ENCODE measurements at places on chromosomes 4 and X.

- no peak for DNase-seq
These were observed 69.6 kb downstream of the ENPP6 start for GRCh38 chr4:184147858-184148737.

- no peak for DNase-seq
These were observed 1.1 kb downstream of the OCIAD2 start for GRCh38 chr4:48905363-48906015.

- no peak for DNase-seq
These were observed 18.2 kb upstream of the DDIT4L start for GRCh38 chr4:100208459-100208858.

DNA sequence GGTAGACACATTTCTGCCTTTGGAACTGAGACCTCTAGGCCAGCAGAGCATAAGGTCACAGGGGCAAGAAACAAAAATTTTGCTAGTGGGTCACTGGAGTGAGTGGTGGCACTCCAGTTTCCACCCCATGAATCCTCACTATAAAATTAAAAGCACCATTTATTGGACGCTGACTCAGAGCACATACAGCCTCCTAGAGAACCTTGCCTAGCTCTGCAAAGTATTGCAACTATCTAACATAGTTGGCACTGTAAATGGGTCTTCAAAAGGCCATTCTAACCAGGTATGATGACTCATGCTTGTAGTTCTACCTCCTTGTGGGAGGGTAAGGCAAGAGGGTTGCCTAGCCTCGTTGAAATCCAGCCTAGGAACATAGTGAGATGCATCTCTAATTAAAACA, 25.1 kb downstream of the RRAGB start:
- DNase-seq, result no peak

GRCh38 chr4:40325406-40326019, 9.6 kb upstream of the CHRNA9 start:
- DNase-seq, result peak; percentile 53

DNA sequence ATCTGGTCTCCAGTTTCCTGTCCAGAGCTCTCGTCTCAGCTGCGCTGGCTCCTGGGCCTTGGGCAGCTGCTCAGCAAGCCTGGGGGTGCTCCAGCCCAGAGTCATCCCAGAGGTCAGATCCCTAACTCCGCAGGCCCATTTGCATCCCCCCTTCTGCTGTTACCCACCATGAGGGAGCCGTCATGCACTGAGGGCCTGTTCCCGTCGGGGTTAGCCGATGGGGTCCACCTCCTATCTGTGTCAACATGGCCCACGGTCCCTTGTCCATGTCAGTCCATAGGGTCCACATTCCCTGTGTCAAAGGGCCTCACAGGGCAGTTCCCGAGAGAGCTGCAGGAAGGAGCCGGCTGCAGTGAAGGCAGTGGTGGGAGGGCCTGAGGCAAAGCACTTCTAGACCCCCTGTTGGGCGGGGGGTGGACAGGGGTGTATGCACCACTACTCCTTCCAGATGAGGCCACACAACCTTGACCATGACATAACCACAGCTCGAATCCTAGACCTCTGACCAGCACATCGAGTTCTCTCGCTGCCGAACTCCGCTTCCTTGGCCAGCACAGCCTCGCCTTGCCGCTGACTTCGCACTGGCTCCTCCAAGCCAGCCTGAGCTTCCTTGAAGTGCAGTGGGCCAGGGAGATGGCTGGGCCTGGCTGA, 24.9 kb downstream of the WDR1 start:
- no peak for DNase-seq

- no peak for DNase-seq
These were observed 68.0 kb upstream of the STIM2 start for GRCh38 chr4:26792639-26793038.

DNA sequence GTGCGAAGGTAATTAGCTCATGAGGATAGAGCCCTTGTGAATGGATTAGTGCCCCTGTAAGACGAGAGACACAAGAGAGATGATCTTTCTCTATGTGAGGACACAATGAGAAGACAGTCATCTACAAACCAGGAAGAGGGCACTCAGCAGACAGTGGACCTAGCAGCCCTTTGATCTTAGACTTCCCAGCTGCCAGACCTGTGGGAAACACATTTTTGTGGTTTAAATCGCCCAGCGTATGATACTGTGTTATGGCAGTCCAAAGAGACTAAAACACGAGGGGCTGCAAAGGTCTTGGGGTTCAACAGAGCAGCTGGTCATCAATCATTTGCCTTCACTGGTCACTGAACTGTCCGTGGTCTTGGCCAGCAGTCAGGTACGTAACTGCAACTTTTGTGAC, 9.2 kb upstream of the SYNPO2 start:
- DNase-seq, result no peak

- no peak for DNase-seq
These were observed 21.0 kb downstream of the FRAS1 start for GRCh38 chr4:78078101-78078500.

- no peak for DNase-seq
These were observed 86.4 kb downstream of the SHISA3 start for GRCh38 chr4:42483426-42484379.

GRCh38 chrX:124476562-124476961, 130.2 kb downstream of the SH2D1A start:
- no peak for DNase-seq

- no peak for DNase-seq
These were observed 39.4 kb downstream of the WFS1 start for GRCh38 chr4:6308899-6309643.

DNA sequence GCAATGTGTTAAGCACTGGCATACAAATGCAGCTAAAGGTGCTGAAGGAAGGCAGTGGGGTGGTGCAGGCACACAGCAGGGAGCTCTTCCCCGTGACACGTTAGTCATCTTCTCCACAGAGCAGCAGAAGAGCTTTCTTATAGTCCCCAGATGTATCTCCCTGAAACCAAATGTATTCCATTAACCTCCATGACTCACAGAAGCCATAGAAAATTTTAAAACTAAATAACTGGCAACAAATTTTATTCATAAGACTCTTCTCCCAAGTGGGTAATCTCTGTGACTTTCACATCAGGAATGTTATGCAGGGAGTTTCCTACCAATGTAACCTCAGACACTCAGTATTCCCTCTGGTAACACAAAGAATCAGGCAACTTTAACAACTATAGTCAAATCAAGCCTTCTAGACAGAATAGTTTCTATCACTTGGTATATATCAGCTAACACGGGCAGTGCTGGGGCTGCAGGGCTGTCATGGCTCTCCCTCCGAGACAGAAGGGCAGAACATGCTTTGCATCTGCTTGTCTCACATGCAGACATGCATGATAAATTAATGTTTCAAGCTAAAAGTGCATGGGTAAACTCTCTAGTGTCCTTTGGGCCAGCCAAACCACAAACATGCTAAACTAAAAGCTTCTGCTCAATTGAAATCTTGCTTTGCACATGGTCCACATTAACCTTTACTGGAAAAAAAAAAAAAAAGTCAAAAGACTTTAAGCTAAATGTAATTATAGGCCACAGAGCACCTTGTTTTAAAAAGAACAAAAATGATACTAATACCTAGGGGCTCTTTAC, 28.2 kb downstream of the ANXA5 start:
- DNase-seq, result no peak

DNA sequence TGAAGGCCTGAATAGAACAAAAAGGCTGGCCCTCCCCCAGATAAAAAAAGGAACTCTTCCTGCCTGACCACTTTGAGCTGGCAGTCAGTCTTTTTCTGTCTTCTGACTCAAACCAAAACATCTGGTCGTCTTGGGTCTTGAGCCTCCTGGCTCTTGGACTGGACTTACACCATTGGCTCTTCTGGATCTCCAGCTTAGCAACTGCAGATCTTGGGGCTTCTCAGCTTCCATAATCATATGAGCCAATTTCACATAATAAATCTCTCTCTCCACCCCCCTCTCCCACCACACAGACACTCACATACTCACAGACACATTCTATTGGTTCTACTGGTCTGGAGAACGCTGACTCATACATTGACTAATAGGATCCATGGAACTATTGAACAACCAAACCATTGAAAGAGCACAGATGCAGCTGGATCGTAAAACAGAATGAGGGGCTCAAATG, 15.6 kb upstream of the CWH43 start:
- no peak for DNase-seq

All from activated CD4-positive, alpha-beta T cell treated with anti-CD3 and anti-CD28 coated beads for 1 hour (primary cell).